ENCODE measurements at places on chromosomes 2 and 18. TPM values are rescaled to one million over a fixed set of nuclear protein-coding genes. Genes with fewer than 3 reads are reported as not detected.

DNA sequence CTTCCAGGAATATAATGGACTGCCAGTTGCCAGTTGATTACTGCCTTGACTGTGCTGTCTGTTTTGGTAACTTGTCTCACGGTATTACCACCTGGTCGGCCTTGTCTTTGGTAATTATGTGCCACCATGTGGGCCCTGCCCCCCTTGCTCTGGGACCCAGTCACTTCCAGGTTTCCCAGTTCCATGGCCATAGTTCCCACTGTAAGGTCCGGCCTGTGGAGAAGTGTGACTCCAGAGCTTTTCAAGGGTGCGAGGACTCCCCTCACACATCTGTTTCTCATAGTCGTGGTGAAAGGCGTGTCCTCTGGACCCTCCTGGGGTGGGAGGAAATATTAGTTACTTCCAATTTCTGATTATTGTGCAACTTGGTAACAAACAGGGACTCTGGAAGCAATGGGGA is 150.5 kb downstream of the SEPTIN10 start:
- no peak for DNase-seq

DNA sequence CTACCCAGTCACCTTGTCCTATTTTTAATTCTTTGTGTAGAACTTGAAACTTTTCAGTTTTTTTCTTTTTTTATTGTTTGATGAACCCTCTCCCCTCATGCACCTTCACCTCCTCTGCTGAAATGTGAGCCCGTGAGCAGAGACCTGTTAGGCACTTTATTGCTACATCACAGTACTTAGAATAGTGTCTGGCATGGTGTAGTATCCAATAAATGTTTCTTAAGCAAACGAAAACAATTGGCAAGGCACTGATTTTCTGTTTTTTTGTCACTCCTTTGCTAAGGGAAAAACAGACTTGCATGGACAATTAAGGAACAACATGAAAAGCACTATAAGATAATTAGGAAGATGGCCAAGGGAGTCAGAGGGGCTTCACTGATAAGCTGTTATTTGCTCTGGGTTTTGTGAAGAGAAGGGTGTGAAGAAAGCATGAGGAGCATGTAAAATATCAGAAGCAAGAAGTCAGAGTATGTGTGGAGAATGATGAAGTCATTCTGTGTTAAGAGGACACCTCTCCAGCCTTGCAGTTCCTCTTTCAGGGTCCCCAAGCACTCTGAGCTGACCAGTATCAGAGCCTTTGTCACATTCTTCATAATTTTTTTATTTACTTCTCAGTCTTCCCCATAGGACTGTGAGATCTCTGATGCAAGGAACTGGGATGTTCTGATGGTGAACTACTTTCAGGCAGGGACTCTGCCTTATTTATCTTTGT is 99.7 kb upstream of the CAVIN2 start:
- no peak for DNase-seq

DNA sequence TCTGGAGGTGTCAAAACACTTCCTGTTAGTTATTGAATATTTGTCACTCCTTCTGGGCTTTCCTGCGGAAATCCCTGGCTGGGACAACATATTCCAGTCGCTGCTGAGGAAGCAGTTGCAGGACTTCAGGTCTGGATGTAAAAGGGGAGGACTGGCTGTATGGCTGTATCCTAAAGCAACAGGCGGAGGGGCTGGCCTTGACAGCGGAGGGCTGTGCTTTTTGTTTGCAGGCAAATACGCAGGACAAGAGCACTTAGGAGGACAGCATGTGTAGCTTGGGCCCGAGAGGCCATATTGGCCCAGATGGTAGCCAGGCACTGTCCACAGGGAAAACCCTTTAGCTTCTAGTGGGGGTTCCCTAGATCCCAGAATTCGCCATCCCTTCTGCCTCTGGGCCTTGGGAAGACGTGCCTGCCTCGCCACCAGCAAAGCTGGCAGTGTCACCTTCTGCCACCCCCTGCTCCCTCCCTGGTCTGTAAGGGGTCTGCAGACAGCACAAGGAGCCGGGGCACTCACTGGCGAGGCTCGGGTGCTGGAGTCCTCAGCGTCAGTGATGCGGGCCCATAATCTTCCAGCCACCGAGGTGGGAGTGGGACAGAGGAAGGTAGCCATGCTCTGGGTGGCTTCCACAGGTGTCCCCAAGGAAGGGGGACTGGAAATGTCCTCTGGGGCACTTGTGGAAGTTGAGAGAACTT is 6.7 kb downstream of the NPPC start:
- no peak for DNase-seq

- DNase-seq = no peak
These were observed 99.9 kb upstream of the CRACDL start for GRCh38 chr2:99035920-99036319.

DNA sequence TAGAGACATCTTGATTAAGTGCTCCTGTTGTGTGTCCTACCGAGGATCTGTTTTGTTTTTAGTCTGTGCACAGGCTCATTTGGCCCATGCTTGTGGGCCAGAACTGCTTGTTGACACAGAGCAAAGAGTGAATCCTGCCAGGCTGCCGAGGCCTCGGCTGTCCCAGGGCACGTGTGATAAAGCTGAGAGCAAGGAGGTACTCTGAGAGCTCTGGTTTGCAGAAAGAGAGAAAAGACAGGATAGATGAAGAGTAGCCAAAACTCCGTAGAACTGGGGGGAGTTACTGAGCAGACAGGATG is 175.1 kb downstream of the FAM210A start:
- DNase-seq = no peak

DNA sequence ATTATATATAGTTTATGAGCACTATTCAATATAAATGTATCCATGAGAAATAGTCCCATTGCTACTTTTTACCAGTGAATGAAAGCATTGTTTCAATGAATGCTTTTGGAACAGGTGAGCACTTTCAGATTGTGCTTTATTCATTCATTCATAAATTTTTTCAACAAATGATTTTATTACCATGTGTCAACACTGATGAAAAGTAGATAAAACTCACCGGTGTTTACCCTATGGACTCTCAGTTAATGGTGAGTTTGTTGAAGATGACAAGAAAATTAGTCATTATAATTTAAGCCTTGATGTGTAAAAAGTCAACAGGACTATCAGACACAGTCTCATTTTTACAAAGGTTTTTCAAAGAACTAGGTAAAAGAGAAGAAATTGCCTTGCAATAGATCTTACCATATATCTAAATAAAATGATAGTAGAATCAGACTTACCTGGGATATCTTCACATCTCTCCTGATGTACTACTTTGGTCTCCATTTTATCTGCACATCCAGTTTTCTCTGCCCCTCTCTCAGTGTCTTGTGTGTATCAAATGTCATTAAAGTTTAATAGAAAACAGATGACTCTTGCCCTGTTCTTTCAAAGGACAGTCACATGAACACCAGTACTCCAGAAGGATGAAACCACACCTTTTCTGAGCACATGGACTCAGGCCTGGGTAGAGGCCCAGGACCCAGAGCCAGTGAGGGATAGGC is 325.3 kb upstream of the RND3 start:
- DNase-seq = no peak

- no peak for DNase-seq
These were observed 223.9 kb downstream of the ERBB4 start for GRCh38 chr2:212314680-212315079.

DNA sequence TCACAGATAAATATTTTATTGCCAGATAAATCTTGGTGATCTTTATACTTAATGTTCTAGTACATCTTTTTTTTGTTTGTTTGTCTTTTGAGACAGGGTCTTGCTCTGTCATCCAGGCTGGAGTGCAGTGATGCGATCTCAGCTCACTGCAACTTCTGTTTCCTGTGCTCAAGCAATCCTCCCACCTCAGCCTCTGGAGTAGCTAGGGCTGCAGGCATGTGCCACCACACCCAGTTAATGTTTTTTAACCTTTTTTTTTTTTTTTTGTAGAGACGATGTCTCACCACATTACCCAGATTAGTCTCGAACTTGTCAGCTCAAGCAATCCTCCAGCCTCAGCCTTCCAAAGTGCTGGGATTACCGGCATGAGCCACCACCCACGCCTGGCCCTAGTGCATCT is 9.1 kb upstream of the C1GALT1C1L start:
- no peak for DNase-seq

DNA sequence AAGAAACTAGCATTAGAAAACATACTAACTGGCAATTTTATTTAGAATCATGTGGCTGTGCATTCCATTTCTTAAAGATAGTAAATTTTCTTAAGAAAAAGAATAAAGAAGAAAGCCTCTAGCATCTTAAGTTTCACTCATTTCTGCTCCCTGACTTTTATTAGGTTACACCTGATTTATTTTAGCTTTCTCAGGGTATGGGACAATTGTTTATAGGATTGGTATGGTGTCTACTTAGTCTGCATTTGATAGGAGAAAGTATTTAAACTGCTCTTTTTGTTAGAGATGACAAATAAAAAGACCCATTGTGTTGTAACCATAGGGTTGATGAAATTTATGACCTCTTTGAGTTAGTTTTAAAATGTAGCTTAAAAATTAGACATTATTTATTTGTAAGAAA is 115.2 kb downstream of the PTPRM start:
- DNase-seq = no peak

GRCh38 chr18:8288472-8289195 is 320.6 kb upstream of the RAB12 start:
- DNase-seq = no peak

DNA sequence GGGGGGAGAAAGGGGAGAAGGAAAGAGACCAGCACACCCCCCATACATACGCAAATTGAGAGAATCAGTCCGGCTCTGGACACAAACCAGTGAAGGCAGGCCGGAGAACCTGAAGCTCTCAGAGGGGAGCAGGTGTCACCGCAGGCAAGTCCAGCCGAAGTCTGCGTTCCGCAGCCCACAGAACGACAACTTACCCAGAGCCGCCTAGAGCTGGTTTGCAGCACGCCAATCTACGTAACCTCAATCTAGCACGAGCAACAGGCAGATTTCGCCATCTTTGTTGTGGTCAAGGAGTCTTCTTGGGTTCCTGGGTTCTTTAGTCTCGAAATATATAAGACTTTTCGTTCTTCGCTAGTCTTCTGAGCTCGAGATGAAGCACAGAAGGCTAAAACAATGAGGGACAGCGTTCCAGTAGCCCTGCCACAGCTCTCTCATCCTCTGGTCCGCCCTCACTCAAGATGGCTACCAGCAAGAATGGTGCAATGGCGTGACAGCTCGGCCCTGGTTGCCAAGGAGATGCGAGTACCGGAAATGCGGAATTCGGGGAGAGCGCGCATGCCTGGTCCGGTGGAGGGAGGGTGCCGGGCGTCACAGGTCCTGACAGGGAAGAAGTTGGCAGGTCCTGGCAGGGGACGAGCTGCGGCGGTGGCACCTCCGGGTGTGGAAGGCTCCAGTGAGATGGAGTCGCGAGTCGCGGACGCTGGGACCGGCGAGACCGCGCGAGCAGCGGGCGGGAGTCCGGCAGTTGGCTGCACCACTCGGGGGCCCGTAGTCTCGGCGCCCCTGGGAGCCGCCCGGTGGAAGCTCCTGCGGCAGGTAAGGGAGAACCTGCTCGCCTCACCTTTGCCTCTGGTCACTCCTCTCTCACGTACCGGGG is at the start of the genes CAMKMT and PREPL:
CAMKMT (plus strand) TSS at position 618 of the 877 bp plus-strand sequence.
PREPL (minus strand) TSS at position 165 of the 877 bp plus-strand sequence. CDS start 15,152 bp downstream, outside the sequence.
- peak; percentile 99 for DNase-seq

Gene PROC
- total RNA-seq = 0.25 TPM

Gene PRSS56
- total RNA-seq = 0.09 TPM

All from mesothelial cell of epicardium (in vitro differentiated cells).